ENCODE measurements at places on chromosomes 2 and 18. TPM values are rescaled to one million over a fixed set of nuclear protein-coding genes. Genes with fewer than 3 reads are reported as not detected.

- peak; percentile 35 for DNase-seq
These were observed 103.1 kb upstream of the THOC1 start for GRCh38 chr18:370751-371608.

DNA sequence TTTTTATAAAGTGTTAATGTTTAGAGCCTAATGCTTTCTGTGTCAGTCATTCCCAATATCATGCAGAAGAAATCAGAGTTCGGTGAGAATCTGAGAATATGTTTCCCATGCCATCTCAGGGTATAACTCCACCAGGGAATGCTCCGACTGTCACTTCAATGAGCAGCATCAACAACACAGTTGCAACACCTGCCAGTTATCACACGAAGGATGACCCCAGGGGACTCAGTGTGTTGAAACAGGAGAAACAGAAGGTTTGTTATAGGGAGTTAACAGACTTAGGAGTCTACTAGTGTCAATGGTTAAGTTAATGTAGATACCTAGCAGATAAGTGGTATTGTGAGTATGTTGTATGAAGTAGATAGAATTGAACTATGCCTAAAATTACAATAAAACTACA is 31.0 kb downstream of the VAPA start:
- no peak for DNase-seq

GRCh38 chr2:165083326-165083725 is 120.5 kb downstream of the SCN3A start:
- no peak for DNase-seq

GRCh38 chr2:85278361-85278760 is 49.4 kb downstream of the TGOLN2 start:
- DNase-seq: peak; percentile 45

DNA sequence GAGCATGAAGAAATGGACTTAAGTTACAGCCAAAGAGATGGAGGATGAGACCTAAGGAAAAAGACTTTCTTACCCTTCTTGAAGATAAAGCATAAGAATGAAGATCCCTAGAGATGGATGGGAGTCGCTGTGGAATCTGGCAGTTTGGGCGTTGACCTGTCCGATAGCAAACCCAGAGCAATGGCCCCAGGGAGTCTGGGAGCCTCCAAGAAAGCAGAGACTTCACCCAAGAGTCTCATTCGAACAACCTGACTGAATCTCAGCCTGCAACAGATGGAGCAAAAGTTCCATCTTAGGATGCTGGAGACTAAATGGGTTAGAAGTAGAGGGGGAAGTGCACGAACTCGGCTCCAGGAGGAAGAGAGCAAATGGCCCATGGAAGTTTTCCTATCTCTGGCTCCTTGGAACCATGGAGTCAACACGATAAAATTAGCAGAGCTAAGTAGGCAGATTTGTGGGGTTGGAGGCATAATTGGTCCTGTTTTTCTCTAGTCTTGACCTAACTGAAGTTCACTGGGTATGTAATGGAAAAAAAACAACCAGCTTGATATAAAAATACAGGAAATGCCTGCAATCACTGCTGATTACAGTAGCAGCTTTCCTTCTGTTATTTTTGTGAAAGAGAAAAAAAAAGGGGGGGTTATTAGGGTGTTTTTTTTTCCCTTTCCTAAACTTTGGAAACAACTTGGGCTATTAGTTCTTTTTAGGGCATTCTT is 178.4 kb upstream of the EPAS1 start:
- DNase-seq: peak; percentile 84

DNA sequence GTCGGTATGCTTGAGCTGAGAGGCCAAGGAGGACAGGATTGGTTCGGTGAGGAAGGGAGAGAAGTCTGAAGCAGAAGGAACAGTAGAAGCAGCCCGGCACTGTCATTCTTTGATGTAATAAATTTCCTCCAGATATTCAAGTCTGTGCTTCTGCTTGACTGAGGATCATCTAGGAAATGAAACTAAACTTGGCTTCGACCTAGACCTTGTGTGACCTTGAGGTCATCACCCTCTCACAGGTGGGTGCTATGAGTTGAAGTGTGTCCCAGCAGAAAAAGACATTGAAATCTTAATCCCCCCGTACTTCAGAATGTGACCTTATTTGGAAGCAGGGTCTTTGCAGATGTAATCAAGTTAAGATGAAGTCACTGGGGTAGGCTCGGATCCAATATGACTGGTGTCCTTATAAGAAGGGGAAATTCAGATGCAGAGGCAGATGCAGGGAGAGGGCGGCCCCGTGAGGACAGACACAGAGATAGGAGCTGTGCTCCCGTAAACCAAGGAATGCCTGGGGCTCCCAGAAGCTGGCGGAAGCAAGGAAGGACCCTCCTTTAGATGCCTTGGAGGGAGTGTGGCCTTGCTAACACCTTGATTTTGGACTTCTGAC is 49.0 kb downstream of the PRKCE start:
- no peak for DNase-seq

DNA sequence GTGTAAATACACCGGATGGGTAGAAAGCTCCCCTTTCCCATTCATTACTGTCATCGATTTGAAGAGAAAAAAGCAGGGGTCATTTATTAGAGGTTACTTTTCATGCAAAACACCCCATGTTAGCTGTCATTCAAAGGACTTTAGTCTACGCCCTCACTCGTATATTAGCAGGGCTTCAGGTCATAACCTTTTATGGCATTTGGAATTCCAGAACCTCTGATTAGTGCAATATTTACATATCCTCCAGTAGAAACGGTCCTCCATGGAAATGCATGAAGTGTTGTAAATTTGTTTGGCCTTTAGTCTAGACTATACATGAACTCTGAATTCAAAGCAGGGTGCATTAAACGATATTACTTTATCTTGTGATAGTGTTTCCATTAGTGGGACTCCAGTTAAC is 180.5 kb downstream of the ZNF516 start:
- no peak for DNase-seq

GRCh38 chr2:43083710-43084698 is 142.4 kb downstream of the ZFP36L2 start:
- peak; percentile 75 for DNase-seq

DNA sequence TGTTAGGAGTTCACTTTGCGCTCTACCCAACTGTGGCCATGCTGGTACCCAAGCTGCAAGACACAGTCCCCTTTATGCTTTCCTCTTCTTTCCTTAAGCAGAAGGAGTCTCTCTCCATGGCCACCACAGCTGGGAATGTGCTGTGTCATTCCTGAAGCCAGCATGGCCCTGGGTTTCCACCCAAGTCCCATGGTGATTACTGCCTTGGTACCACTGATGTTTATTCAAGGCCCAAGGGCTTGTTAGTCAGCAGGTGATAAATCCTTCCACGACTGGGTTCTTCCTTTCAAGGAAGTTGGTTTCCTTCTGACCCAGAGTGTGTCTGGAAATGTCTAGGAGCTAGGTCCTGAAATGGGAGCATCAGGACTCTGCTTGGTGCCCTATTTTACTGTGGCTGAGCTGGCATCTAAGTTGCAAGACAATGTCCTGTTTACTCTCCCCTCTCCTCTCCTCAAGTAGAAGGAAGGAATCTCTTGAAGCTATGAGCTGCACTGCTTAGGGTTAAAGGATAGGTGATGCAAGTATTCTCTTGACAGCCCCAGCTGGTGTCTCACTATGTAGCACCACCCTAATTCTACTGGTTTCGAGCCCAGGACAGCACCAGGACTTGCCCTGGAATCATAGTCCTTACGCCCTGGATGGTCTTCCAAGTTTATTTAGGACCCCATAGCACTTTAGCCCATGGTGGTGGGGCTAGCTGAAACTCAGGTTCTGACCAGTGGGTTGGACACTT is 18.7 kb upstream of the NUP35 start:
- DNase-seq: no peak

Gene IGFBP2
- 80.0 TPM for total RNA-seq

Gene TMEM169
- total RNA-seq: 0.69 TPM

All from skin of body (tissue), 3 donors.